Gastroesophageal sphincter (tissue), 4 donors: ENCODE measurements at places on chromosomes 1 and 21. TPM values are rescaled to one million over a fixed set of nuclear protein-coding genes. Genes with fewer than 3 reads are reported as not detected.

DNA sequence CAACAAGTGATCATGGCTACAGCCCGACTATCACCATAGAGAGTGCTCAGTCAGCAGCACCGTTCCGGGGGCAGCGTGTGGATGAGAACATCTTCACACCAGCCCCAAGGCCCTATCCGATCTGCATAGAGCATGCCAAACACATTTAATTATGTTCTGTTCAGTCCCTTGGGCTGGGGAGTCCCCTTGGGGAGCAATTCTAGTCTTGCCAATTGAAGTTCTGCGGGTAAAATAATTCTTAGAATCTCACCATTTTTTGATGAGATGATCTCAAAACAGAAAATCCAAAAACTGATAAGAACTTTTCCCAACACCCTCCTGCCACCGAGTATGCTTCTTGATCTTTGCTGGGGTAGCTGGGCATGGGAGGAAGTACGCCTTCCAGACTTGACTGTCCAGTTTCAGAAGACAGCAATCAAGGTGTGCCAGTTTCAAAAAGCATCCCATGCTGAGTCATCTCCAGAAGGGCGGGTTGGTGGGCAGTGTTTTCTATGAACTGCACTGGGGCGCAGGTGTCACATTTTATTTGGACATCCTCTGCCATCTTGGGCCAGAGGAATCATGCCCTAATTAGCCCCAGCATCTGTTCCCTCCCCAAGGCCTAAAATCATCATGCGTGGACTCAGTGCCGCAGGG lies 20.8 kb upstream of the PTPRF start:
- ATAC-seq: no peak

GRCh38 chr1:30303387-30303786 lies 420.0 kb downstream of the MATN1 start:
- ATAC-seq: no peak

GRCh38 chr21:17270229-17270628 lies 242.6 kb upstream of the CXADR start:
- ATAC-seq: peak; percentile 66

SH2D1B gene
- total RNA-seq: not detected

CELA3A gene
- total RNA-seq: not detected

GOLT1A gene
- total RNA-seq: not detected

GRCh38 chr1:178328728-178329127 lies 168.0 kb downstream of the CLEC20A start:
- ATAC-seq: no peak

- no peak for ATAC-seq
Measured at GRCh38 chr1:9595156-9595967, 6.7 kb downstream of the TMEM201 start.

DNA sequence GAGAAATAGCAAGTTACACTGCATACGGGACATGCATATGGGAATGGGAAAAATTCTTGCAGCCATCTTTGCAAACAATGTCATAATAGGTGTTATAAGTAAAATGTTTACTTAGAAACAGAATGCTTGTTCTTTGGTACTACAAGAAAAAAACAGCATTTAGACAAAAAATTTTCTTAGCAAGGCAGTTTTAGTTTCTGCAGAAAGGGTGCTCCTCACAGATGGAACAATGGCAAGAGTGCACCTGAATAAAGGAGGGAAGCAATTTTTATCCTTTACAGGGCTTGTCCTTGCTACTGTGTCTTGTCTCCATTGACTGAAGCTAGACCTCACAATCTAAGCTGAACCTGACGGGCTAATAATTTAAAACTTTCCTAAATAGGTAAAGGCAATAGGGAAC lies 79.2 kb upstream of the DESI2 start:
- ATAC-seq: no peak

HTR6 gene
- total RNA-seq: not detected

GRCh38 chr1:177830531-177831135 lies 139.2 kb downstream of the SEC16B start:
- no peak for ATAC-seq

- ATAC-seq: no peak
Measured at GRCh38 chr1:234553240-234554188, 56.5 kb downstream of the IRF2BP2 start.

- ATAC-seq: no peak
Measured at GRCh38 chr1:162193815-162194214, 124.3 kb downstream of the NOS1AP start.

- peak; percentile 58 for ATAC-seq
Measured at GRCh38 chr1:33470495-33471012, 1.9 kb upstream of the ZSCAN20 start.

UBE2J2 gene
- 30.7 TPM for total RNA-seq

KCNN3 gene
- total RNA-seq: 6.6 TPM

MPZ gene
- 18.7 TPM for total RNA-seq

DNA sequence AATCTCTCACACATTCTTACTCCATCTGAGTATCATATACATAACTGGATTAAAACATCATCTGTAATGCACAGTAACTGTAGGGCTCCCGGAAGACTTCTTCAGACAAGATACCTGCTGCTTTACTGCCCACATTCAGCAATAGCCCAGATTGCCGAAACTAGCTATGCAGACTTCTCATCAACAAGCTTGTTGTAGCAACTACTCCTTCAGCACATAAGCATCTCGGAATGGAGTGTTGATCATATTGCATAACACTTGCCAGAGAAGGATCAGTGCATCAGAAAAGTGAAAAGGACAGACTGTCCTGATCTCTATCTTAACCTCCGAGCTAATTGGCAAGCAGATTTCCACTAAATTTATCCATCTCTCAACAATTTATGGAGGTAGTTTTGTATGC lies 354.6 kb upstream of the C1orf87 start:
- peak; percentile 55 for ATAC-seq

- ATAC-seq: no peak
Measured at GRCh38 chr1:58779801-58780382, 4.0 kb downstream of the JUN start.

DNA sequence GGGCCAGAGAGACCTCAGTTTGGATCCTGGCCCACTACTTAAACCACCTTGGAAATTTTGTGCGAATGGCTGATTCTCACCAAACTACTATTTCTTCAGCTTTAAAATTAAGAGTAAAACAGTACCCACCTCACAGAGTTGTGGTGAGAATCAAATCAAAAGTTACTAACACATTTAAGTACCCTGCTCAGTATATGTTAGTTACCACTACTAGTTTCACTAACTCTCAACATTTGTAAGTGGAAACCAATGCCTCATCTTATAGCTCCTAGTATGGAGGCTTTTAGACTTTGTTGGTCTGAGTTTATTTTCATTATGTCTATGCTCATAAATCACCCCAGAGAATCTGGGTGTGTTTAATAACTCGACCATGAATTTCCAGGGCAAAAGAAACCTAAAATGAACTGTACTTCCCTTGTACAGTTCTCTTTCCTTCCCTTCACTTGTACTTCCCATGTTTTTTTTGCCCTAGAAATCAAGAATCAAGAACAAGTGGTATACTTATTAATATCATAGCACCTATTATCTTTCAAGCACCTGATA lies 11.6 kb upstream of the SERBP1 start:
- no peak for ATAC-seq

KRTAP12-3 gene
- not detected for total RNA-seq

DNA sequence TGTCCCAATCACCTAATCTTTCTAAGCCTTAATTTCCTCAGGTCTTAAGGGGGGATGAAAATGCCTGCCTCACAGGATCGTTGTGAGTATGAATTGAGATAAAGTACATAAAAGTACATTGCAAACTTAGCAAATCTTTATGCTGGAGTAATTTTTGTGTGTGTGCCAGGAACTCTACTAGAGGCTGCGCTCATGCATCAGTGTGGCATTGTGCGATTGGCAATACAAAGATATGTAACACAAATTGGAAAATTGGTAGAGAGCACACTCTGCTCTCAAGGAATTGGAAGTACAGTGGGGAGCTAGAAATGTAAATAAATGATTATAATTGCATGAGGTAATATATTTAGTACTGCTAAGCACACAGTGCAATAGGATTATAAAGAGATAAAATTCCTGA lies 398.3 kb downstream of the DUSP10 start:
- ATAC-seq: no peak

DNA sequence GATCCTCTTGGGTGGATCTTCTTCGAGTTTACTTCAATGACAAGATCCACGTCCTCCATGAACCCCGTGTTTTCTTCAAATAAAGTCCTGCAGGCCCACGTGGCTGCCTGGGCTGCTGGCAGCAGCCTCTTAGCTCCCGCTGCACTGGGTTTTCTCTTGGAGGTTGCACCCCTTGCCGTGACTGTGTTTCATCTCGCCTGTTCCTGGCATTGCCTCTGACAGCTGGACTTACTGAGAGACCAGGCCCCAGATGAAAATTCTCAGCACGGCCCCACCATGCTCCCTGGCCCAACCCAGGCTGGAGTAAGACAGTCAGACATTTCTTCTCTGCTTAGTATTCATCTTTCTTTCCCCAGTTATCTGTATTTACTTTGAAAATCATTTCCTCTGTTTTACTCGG lies 274.8 kb upstream of the RUNX1 start:
- ATAC-seq: peak; percentile 80

DNA sequence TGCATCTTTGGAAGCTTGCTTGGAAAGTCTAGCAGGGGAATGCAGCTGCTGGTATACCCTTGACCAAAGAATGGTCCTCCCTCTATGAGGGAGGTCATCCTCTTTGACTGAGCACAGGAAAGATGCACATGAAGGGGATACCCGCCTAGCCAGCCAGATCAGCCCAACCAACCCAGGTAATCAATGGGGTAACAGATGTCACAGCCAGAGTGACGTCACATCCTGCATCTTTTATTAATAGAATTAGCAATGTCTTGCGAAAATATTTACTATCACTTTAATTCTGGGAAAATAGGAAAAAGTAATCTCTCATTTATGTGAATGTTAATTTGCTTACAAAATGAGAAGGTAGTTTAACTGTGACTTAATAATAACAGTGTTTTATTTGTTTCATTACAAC lies 25.6 kb upstream of the PTBP2 start:
- ATAC-seq: no peak

DNA sequence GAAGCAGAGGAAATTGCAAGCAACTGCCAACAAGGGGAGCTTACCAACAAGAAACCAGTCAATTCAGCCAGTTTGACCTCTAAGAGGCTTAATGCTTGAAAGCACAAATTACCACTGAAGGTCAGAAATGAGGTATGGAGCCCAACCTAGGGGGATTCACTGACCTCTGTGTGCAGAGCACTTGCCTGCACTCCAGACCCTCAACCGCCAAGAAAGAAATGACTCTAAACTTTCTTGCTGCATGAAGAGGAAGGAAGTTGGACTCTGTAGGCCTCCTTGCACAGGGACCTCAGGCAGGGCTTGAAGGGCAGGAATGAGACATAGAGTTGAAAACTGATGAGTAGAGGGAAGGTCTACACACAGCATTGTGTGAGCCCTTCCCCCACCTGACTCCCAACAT lies 10.0 kb downstream of the ARMH1 start:
- no peak for ATAC-seq

- ATAC-seq: no peak
Measured at GRCh38 chr1:36092798-36093185, 4.1 kb downstream of the ADPRS start.
